Activated CD4-positive, alpha-beta T cell treated with anti-CD3 and anti-CD28 coated beads for 48 hours (primary cell): ENCODE measurements at places on chromosomes 3 and 15.

GRCh38 chr3:126355777-126356372, 1.3 kb downstream of the KLF15 start:
- no peak for DNase-seq

DNA sequence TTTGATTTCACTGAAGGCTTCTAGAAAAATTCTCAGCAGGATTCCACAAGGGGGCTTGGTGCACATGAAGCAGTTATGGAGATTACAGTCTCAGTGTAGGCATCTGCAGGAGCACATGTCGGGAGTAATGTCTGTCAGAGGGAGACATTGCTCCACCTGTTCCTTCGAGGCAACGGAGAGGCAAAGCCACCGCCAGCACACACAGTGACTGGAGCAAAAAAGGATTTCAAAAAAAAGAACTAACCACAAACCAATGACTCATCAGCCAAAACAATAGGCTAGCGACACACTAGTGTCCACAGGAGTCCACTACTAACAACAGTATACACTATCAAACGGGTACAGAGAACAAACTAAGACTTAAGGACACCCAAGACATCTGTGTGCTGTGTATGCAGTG, 68.9 kb downstream of the NPTN start:
- DNase-seq = no peak

- DNase-seq = no peak
Measured at GRCh38 chr3:195916291-195916690, 7.9 kb upstream of the TNK2 start.

GRCh38 chr15:81899024-81899423, 146.8 kb downstream of the MEX3B start:
- no peak for DNase-seq

GRCh38 chr3:136956971-136957370, 812 bp upstream of the IL20RB start:
- DNase-seq = no peak

DNA sequence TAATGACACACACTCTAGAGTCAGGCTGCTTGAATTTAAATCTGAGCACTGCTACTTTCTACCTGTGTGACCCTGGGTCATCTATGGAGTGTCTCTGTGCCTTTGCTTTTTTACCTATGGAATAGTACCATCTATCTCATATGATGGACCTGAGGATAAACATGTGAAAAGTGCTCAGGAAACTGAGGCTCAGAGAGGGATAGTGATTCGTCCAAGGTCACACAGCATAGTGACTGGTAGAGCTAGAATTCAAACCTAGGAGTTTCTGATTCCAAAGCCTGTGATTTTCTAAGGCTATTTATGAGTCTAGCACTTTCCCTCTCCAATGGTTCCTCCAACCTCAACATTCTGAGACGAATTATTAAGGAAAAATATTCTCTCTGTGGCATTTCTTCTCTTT, 32.0 kb upstream of the RAF1 start:
- DNase-seq = no peak

- peak; percentile 63 for DNase-seq
Measured at GRCh38 chr3:67083277-67083676, 85.2 kb downstream of the KBTBD8 start.

DNA sequence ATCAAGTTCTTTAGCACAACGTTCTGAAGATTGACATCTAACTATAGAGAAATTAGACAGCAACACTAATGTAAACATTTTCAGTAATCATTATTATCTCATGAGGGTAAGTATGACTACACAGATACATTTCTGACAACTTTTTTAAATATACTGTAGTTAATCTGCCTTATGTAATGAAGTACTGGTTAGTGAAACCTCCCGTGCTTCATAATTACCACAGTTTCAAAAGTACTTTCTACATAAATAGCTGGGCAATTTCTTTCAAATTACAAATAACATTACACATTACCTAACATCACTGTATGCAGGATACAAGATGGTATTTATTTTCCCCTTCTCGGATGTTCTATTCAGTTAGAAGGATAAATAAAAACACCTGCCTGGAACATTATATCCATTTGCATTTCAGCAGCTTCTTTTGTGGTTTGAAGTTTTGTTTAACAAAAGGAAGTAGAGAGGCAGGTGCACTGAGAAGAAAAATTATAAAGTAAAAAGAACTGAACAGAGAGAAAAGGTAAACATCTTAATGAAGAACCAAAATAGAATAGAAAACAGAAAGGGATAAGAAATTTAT, 1241.5 kb upstream of the GBE1 start:
- DNase-seq = no peak

DNA sequence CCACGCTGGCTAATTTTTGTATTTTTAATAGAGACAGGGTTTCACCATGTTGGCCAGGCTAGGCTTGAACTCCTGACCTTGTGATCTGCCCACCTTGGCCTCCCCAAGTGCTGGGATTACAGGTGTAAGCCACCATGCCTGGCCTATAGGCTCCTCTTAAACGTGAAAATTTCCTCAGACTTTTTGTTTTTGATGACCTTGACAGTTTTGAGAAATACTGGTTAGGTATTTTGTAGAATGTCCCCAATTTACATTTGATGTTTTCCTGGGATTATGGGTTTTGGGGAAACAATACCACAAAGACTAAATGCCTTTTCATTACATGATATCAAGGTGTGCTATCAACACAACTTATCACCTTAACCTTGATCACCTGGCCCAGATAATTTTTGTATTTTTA, 20.7 kb downstream of the BCL2A1 start:
- DNase-seq = no peak

DNA sequence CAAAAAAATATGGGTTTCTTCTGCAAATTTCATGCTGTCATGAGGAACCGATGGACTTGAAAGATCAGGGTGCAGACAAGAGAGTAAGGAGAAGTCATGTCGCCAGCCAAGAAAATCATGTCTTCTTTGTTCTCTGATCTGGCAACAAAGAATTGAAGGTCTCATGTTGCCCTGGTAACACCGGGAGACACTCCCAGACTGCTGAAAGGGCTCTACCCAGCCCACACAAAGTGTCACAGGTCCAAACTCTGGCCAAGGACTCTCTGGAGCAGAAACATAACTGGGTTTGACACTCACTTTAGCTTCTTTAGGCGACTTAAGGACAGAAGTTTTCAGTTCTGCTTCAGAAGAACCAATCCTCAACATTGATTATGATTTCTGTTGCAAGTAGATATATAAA, 42.9 kb downstream of the SIDT1 start:
- DNase-seq = no peak

DNA sequence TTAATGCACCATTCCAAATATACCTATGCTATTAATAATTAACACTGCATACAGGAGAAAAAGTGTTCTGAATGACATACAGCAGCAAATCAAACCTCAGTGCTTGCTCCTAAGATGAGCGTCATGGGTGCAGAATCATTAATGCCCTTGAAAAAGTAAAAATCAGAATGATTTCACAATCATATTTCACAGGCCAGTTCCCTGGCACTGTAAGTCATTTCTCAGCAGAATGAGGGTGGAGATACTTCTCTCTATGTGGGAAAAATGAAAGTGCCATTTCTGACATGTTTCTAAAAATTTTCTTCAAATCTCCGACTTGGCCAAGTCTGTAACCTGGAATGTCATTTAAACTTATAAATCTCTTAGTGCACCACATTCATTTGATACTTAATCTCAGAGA, 549.8 kb upstream of the AGTR1 start:
- DNase-seq = no peak

GRCh38 chr15:23564821-23565394, 566 bp upstream of the MKRN3 start:
- no peak for DNase-seq

DNA sequence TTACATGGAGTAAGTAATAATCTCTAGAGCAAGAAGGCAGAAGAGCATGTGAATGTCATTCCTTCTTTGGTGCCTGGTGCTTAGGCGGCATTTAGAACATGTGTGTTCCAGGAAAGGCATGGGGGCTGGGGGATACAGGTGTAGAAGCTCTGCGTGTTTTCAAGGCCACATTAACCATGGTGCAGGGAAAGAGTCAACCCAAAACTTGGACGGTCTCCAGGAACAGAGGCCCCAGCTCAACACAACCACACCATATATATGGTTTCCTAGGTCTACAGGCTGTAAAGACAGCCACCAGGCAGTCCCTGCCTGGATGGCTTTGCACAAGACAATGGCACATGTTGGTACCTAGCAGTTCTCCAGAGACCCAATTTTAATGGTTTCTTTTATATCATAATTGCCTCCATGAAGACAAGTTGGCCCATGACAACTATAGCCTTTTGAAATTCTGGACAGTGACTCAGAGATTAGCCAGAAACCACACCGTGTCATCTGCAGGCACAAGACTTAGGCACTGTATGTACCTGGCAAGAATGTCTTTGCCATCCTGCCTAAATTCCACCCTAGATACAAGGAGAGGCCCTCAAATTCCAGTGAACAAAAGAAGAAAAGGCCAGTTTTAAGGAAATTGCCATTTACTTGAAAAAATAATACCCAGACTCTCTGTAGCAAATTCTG, 25.0 kb upstream of the DGKG start:
- peak; percentile 21 for DNase-seq

DNA sequence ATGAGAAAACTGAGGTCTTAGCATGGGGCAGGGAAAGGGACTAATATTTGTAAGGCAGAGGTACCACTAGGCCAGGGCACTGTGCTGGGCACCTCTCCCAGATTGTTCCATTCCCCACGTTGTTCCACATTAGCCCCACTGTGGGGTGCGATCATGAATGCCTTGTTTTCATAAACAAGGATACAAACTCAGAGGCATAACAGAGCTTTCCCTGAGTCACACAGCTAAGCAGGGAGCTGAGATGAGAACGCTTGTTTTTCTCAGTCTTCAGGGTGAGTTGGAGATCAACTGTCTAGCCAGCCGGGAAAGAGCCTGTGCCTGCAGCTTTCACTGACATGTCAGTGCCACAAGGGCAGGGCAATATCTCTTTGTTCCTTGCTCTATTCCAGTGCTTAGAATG, 47.9 kb upstream of the ITGA11 start:
- no peak for DNase-seq

- DNase-seq = no peak
Measured at GRCh38 chr3:157573281-157573680, 70.1 kb upstream of the VEPH1 start.

DNA sequence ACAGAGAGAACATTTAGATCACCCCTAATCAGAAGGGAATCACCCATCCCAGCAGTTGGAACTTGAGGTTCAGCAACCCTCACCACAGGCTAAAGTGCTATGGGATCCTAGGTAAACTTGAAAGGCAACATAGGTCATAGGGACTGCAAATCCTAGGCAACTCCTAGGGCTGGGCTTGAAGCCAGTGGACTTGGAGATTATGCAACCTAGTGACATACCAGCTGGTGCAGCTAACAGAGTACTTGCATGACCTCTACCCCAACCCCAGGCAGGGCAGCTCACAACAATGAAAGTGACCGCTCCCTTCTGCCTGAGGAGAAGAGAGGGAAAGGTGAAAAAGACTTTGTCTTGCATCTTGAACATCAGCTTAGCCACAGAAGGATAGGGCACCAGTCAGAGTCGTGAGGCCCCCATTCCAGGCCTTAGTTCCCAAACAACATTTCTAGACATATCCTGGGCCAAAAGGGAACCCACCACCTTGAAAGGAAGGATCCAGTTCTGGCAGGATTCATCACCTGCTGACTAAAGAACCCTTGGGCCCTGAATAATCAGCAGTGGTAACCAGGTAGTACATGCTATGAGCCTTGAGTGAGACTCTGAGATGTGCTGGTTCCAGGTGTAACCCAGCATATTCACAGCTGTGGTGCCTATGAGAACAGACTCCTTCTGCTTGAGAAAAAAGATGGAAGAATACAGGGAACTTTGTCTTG, 37.6 kb upstream of the FBN1 start:
- no peak for DNase-seq

DNA sequence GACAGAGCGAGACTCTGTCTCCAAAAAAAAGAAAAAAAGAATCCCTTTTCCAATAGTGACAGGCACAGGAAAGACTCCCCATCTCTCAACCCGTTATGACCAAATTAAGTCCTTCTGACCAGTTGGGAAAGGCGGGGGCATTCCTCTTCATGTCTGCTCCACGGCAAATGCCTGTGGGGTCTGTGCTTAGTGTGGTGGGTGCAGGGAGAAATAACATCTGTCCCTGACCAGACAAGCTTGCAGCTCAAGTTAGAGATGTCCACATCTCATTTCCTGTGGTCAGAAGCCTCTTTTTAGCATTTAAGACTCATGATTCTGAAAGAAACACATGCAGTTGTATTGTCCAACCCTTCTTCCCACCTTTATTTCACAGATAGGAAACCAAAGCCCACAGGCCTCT, 16.2 kb downstream of the PLA1A start:
- no peak for DNase-seq

DNA sequence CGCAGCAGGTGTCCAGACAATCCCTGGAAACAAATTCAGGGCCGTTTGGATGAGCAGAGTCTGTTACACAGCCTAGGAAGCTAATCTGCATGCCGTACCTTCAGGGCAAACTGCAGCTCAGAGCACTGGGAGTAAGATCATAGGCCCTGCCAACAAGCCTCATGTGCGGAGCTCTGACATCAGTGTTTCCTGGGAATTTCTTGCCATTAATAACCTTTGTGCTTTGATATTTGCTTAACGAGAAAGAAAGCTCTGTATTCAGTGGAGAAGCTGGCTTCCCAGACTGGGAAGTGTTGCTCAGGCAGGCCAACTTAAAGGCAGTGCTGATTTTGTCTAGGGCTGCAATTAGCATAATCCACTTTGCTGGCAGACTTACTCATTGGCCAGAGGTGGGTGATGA, 116.1 kb upstream of the KLHL25 start:
- DNase-seq = no peak

- DNase-seq = no peak
Measured at GRCh38 chr3:146536681-146537080, 7.7 kb downstream of the PLSCR1 start.

GRCh38 chr3:123344907-123345594, 103.8 kb downstream of the ADCY5 start:
- no peak for DNase-seq

GRCh38 chr3:100260081-100260684, 609 bp upstream of the TBC1D23 start:
- peak; percentile 10 for DNase-seq

GRCh38 chr15:101031213-101031612, 112.1 kb downstream of the LRRK1 start:
- DNase-seq = no peak

DNA sequence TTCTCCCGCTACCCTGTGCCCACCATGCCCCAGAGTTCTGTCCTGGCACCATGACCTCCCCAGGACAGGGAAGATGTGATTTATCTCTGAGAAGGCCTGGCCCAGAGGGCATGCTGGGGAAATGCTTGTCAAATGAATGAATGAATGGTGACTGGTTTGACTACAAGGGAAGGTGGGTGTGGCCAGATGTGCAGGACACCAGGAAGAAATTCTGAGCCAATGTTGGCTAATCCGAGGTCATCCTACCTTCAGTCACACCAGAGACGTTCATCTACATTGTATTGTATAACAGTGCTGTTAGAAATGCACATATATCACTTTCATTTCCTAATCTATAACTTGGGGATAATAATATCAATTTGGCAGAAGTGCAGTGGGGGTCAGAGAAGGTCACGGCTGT, 138.4 kb downstream of the FAM43A start:
- no peak for DNase-seq

GRCh38 chr15:65790694-65791334, 1.3 kb downstream of the DENND4A start:
- DNase-seq = no peak
